ENCODE measurements at places on chromosomes 2 and 18. TPM values are rescaled to one million over a fixed set of nuclear protein-coding genes. Genes with fewer than 3 reads are reported as not detected.

GRCh38 chr2:151852260-151853069 lies 24.2 kb upstream of the ARL5A start:
- DNase-seq: peak; percentile 20

The PGAP1 gene
- 8.2 TPM for total RNA-seq

DNA sequence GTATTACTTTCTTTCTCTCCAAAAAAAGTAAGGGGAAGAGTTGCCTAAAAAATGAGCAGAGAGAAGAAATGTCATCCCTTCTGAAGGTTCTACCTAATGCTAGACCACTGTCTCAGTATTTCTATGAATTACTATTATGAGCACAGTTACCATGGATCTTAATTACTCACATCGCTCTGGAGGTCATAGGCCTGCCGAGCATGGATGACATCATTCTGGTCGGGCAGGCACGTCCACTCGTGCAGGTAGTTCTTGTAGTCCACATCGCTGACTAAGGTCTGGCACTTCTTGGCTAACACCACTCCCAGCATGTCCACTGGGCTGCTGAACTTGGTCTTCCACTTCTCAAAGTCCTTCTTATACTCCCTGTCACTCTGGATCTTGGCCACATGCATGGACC lies 106.9 kb downstream of the NEB start:
- DNase-seq: no peak

The OR6B2 gene
- not detected for total RNA-seq

The MTCL1 gene
- total RNA-seq: 56.0 TPM

The CHRNA1 gene
- total RNA-seq: 0.33 TPM

- DNase-seq: no peak
Measured at GRCh38 chr2:15127876-15128275, 433.3 kb downstream of the NBAS start.

GRCh38 chr2:847669-848068 lies 103.0 kb upstream of the SNTG2 start:
- no peak for DNase-seq

The NAT8 gene
- total RNA-seq: not detected

DNA sequence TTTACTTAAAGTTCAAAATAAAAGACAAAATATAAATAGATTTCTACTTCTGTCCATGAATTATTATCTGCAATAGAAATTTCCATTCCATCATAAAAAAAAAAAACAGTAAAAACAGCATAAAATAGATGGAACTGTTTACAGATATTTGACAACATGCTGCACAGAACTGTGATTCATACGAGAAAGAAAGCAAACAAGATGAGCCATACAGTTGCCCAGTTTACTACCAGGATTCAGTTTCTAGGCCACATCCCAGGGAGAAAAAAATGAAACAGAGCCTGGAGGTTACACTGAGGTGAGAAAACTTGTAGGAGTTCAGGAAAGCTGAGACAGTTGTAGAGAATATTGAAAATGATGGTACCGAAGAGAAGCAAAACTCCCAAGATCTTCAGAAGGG lies 1426.9 kb upstream of the ACVR2A start:
- DNase-seq: no peak

The SPP2 gene
- total RNA-seq: not detected

The NOSTRIN gene
- not detected for total RNA-seq

DNA sequence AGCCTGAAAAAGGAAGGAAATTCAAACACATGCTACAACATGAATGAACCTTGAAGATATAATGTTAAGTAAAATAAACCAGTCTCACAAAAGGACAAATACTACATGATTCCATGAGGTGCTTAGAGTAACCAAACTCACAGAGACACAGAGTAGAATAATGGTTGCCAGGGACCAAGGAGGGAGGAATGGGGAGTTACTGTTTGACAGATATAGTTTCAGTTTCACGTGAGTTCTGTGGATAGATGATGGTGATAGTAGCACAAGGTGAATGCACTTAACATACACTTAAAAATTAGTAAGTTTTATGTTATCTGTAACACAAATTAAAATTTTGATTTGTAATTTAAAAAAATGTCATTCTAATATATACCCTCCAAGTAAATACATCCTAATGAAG lies 106.9 kb upstream of the ACVR1C start:
- no peak for DNase-seq

DNA sequence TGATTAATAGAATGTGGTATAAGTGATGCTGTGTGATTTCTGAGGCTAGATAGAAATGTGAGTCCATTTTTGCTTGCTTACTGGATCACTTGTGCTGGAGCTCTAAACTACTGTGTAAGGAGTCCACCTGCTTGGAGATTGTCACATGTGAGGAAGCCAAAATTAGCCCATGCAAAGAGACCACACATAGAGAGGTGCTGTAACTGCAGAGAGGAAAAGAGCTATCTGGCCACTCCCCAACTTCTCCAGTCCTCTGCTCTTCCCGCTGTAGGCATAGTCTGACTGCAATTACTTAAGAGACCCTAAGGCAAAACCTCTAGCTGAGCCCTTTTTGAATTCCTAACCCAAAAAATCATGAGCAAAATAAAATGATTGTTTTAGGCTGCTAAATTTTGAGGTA lies 120.6 kb upstream of the FBXO11 start:
- no peak for DNase-seq

GRCh38 chr18:45379903-45380302 lies 235.4 kb upstream of the SLC14A2 start:
- DNase-seq: peak; percentile 31

The GPR55 gene
- not detected for total RNA-seq

The SLC19A3 gene
- 0.17 TPM for total RNA-seq

- DNase-seq: no peak
Measured at GRCh38 chr2:44205169-44205568, 36.5 kb downstream of the PPM1B start.

DNA sequence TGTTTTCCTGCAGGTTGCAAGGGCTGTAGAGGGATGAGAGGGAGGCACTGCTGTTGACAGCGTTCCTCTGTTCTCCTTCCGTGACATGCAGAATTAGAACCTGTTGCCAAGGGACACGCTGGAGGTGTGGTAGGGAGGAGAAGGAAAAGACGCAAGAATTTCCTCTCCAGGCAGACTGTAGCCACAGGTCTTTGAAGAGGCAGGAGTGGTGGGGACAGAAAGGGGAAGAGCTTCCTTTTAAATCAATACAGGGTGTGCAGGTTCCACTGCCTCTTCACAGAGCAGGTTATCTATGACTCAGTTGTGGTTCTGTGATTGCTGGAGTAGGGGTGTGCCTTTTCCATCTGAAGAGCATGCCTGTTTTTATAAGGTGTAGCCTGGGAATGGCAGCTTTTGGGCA lies 133.0 kb downstream of the WDSUB1 start:
- peak; percentile 32 for DNase-seq

DNA sequence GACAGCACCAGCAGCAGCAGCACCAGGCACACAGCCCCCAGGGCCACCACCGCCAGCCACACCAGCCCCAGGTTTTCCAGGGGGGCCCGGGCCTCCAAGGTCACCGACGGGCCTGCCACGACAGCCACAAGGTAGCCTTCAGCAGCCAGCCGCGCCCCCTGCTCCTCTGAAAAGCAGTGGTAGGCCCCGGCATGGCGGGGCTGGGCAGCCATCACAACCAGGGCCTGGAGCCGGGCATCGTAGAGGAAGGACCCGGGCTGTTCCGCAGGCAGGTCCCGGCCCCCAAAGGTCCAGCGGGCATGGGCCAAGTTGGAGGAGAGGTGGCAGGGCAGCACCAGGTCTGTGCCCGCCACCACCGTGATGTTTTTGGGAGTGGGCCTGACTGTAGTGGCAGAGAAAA lies 3.3 kb upstream of the ANKRD39 start:
- DNase-seq: no peak

- DNase-seq: no peak
Measured at GRCh38 chr2:64196963-64197362, 52.7 kb upstream of the PELI1 start.

The HOXD3 gene
- not detected for total RNA-seq

GRCh38 chr2:218834685-218835084 lies 3.1 kb upstream of the PRKAG3 start:
- no peak for DNase-seq

- DNase-seq: no peak
Measured at GRCh38 chr18:58148954-58149471, 105.0 kb downstream of the NEDD4L start.

The ASB1 gene
- total RNA-seq: 18.2 TPM

DNA sequence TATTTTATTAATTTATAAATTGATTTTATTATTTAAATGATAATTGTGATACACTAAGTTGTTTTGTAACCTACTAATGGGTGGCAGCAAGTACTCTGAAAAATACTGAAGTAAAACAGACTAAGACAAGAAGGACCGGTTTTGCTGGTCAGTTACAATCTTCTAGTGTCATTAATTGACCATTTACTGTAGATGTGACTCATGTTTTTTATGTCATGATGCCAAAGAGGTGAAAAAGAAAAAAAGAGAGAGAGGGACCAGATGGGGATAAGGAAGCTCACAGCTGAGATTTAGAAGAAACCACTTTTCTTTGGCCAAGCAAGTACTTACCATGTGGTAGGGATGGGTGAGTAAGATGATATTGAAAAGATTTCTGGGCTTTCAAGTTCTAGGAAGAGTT lies 955.8 kb upstream of the LRRTM1 start:
- DNase-seq: peak; percentile 1

- DNase-seq: peak; percentile 12
Measured at GRCh38 chr2:24317491-24317920, 42.8 kb downstream of the ITSN2 start.

- DNase-seq: peak; percentile 61
Measured at GRCh38 chr18:31424383-31424988, 23.1 kb upstream of the DSG3 start.

DNA sequence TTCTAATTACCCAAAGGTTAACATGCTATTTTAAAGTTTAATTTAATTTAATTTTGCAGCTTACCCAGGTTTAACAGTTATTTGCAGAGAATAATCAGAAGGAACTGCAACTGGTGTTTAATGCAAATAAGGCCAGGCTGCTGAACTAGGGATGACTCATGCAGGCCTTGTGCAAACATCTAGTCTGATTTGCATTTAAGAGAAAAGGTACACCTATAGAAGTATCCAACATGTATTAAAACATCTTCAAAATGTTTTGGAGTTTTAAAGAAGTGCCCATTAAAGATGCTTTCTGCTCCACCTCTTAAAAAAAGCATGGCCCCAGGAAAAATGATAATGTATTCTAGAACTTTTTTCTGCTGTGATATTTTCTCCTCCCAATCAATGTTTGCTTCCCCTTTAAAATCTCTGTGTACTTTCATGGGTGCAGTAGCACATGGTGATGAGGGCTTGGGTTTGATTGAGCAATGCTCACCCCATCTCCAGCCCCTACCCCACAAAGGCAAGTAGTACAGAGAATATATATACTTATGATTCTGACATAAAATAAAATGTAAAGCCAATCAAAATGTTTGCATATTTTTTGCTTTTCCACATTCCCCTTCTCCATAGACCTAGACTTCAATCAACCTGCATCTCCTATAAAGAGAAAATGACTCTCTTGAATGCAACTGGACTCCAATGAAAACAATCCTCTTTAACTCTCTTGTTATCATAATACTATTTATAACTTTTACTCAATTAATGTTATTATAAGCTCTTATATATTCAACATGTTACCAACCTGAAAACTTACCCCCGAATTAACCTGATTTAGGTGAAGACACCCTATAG lies 54.1 kb downstream of the ATP8B1 start:
- DNase-seq: peak; percentile 69

DNA sequence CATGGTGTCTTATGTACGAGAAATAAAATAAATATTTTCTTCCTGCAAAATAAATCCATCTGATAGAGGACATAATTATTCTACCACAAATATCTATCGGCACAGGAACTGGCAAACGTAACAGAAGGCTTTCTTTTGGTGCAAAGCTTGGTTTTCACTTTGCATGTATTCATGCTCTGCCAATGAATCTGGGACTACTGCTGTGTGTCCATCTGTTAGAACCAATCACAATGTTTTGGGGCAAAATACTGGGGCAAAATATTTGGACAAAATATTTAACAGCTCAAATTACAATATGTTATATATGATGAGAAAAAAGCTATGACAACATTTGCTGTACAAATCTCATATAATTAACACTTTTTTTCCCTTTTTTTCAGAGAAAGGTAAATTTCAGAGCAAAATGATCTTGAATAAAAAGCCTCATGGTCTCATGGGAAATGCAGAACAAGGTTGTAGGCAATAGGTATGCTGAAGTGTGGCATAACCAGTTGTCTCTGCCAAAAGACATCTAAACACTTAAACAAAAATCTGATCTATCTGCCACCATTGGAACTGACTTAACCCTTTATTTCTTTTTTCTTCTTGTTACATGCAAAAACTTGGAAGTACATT lies 923.2 kb downstream of the CPS1 start:
- no peak for DNase-seq

DNA sequence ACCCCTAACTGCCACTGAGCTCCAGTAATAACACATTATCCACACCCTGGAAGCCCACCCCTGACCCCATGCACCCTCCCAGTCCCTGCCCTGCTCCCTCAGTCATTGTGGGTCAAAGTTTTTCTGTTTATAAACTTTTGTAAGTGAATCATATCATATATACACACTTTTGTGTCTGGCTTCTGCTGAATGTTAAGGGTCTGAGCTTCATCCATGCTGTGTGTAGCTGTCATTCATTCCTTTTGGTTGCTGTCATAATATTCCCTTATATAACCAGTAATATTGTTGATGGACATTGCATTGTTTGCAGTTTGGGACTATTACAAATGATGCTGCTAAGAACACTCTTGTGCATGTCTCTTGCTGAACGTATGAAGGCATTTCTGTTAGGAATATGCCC lies 14.5 kb downstream of the CNNM4 start:
- no peak for DNase-seq

The EMILIN1 gene
- 251 TPM for total RNA-seq

DNA sequence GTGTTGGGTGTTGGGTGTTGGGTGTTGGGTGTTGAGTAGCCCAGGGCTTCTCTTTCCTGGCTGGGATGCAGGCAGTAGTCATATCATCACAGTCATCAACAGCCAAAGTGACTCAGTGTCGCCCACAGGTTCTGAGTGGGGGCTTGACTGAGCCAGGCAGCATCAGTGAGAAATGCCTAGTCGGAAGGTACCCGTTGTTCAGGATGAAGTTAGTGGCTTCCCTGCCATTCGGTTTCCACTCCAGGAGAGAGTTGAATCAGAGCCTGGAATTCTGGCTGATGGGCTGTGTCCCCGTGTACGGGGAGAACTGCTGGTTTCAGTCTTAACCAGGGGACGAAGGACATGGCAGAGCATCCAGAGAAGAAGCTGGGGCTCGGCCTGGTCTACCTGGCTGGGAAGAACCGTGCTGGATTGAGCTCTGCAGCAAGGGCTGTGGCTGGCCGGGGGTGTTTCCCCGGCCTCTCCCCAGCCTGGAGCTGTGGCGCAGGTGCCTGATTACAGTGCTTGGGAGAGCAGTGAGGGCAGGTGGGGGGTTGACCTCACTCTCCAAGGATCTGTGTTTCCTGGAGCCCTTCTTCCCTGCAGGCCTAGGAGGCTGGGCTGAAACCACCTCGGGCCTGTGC lies 49.4 kb downstream of the AGAP1 start:
- no peak for DNase-seq

All from fibroblast of lung (primary cell).